ENCODE measurements at places on chromosomes 7 and 10.

- no peak for DNase-seq
These were observed 35.2 kb downstream of the BMPER start for GRCh38 chr7:33940503-33940902.

- no peak for DNase-seq
These were observed 92.5 kb downstream of the POU6F2 start for GRCh38 chr7:39069896-39070881.

DNA sequence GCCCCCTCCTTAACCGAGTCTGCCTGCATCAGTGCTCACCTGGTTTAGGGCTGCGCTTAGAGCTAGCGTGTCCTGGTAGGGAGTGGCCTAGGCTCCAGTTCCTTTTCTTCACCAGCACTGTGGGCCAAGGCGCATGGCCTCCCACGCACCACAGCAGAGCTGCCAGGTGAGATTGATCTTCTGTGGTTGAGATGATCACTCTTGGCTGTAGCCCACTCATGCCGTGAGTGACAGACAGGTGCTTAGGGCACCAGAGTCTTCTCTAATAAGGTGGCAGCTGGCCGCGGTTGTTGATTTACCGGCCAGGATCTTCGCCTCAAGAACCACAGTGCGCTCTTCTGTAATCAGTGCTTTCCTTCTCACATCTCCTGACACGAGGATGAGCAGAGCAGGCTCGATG, 157.2 kb upstream of the INSYN2A start:
- peak; percentile 26 for DNase-seq

- no peak for DNase-seq
These were observed 1074.2 kb upstream of the C7orf33 start for GRCh38 chr7:147516391-147516790.

GRCh38 chr7:44976040-44976745, 2.6 kb downstream of the MYO1G start:
- DNase-seq = no peak

GRCh38 chr7:25989140-25989705, 162.8 kb upstream of the NFE2L3 start:
- DNase-seq = no peak

GRCh38 chr10:71319042-71319799, at the start of gene SLC29A3:
Gene SLC29A3, plus strand, starts transcription at chr10:71319259. Its CDS starts 51 bp downstream, at chr10:71319310.
- DNase-seq = peak; percentile 93

GRCh38 chr7:37448011-37448635, 541 bp downstream of the ELMO1 start:
- no peak for DNase-seq

GRCh38 chr7:137878333-137878961, 31.7 kb upstream of the DGKI start:
- DNase-seq = no peak

DNA sequence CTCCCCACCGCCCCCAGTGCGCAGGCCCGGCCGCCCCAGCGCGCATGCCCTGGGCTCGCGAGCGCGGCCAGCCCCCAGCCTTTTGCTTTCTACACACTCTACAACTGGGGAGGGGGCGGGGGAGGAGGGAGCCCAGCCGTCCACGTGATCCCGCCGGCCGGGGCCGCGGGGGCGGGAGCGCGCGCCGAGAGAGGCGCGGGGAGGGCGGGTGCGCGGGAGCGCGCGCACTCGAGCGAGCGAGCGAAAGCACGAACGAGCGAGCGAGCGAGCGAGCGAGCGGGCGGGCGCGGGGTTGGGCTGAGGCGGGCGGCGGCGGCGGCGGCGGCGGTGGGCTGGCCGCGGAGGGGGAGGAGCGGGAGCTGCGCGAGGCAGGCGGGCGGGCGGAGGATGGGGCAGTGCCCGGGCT, at the start of gene AUTS2:
AUTS2 (plus strand) TSS at position 395 of the 406 bp plus-strand sequence. CDS start 1,179 bp downstream, outside the sequence.
- no peak for DNase-seq

GRCh38 chr7:83876593-83876992, 227.7 kb upstream of the SEMA3E start:
- no peak for DNase-seq

DNA sequence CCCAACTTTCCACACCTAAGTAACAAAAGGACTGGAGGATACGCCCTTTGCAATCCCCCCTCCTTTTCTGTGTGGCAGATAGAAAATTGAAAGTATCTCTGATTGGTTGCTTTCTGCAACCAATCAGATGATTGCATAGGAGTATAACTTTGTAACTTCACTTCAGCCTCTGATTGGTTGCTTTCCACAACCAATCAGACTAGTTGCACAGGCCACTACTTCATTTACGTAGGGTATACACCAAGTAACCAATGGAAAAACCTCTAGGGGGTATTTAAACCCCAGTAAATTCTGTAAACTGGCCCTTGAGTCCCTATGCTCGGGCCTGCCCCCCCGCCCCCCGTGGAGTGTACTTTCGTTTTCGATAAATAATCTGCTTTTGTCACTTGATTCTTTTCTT, 1080.4 kb downstream of the CNTNAP2 start:
- no peak for DNase-seq

GRCh38 chr7:77536017-77536412, 1.1 kb upstream of the PTPN12 start:
- no peak for DNase-seq

DNA sequence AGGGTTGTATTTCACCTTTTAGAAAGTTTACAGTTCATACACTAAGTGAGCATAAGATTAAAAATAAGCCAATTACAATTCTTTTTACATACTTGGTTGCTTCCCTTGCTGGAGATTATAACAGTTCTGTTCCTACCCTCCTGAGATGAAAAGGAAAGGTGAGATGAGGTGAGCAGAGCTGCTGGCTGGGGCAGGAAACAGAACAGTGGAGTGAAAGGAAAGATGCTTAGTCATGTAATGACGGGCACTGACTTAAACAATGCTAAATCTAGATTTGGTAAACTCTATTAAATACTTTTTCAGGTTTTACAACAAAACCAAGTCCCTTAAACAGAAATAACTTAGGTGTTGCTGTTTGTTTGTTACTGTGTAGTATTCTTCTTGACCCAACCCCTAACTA, 19.9 kb upstream of the ZEB1 start:
- no peak for DNase-seq

DNA sequence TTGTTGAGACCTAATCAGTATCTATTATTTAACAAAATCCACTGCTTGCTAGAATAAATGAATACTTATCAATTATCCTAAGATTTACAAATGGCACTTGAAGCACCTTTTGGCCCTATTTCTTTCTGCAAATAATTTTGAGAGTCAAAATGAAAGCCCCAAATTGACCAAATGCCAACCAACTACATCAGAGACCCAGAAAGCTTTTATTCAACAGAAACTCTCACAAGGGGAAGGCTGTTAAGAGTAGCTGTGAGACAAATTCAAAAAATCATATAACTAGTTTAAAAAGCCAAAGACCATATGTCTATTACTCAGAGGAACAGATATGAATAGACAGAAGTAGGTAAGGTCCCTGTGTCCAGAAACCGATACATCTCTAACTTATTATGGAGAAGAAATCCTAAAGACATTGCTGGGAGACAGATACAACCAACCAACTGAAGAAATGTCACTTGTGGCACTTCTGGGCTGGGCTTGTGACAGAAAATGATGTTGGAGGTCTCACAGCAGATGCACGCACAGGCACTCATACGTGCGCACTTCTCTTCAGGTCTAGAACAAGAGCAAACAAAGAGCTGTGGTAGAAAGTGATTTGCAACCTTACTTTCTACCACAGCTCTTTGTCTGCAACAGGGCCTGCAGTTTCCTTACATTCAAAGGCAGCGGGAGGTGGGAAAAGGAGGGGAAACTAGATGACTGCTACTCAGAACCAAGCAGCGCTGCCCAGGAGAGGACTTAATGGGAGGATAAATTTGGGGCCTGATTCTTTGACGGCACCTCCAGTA, 58.6 kb upstream of the KCNIP2 start:
- DNase-seq = no peak

DNA sequence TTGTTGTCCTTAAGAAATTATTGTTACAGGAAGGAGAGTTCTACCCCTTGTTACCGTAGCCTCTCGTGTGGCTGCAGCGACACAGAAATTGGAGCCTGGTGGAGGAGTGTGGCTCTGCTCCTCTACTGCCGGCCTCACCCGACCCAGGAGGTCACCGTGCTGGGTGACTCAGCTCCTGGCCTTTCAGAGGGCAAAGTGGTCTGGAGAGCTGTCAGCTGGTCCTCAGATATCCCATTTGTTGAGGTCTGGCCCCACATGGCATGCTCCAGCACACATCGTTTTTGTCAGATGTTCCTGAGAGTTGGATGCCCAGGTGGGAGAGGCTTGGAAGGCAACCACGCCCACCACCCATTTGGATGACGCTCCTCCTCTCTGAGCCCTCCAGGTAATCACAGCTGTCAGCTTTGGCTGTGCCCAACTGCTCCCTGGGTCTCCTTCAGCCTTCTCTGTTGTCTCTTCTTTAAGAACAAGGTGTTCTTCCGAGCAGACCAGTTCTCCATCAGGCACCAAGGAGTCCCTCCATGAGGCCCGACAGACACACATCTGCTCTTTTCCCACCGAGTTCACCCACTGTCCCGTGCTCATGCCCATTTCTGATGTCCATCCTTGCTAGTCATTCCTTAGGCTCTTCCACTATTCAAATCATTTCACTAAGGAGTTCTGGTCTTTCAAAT, 80.3 kb downstream of the RAMP3 start:
- DNase-seq = no peak

- DNase-seq = no peak
These were observed 157.0 kb downstream of the CUX1 start for GRCh38 chr7:101974393-101974792.
